ENCODE measurements at places on chromosomes 7 and 10.

DNA sequence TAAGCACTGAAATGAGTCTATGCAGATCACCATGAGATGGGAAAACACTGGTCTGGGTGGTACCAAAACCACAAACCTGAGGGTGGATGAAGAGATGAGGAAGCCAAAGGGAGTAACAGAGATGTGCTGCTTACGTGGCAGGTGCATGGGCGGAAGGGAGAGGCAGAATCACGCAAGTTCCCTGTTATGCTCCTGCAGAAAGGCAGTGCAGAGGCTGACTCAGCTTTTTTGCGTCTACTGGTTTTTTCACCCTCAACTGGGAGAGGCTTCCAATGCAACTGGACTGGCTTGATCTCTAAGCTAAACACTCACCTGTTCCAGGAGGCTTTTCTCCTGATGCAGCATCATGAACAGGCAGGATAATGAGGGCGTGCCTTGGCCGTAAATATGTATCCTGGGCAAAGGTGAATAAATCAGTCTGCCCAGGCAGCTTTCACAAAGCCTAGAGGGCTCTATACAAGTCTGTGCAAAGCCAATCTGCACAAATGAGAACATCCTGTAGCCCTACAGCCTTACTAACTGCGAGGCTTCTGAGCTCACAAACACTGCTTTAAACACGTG lies 95.4 kb upstream of the AFAP1L2 start:
- peak; percentile 13 for DNase-seq

GRCh38 chr10:6504296-6504695 lies 75.8 kb downstream of the PRKCQ start:
- DNase-seq = no peak

- DNase-seq = no peak
These were observed 139.4 kb upstream of the AGR3 start for GRCh38 chr7:17021205-17021604.

GRCh38 chr10:132300582-132300981 lies 7.2 kb downstream of the STK32C start:
- DNase-seq = no peak

- no peak for DNase-seq
These were observed 107.3 kb upstream of the EFCAB10 start for GRCh38 chr7:105688617-105689016.

GRCh38 chr10:23965123-23965522 lies 243.8 kb upstream of the KIAA1217 start:
- DNase-seq = no peak

DNA sequence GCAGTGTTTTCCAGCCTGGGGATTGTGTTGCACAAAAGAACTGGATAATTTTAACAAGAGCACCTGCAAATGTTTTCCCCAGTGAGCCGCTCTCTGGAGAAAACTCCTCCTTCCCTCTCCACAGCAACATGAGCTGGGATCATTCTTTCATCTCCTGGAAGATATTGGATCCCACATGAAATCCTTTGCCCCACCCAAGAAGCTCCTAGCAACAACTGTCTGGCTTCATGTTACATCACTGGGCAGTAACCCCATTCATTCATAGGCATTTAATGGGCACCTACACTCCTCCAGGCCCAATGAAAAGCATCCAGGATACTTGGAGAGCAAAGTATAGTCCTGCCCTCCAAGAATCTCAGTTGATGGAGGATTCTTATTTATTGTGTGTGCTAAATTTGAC lies 27.2 kb downstream of the LSM5 start:
- DNase-seq = no peak

GRCh38 chr10:109886781-109887140 lies 36.5 kb downstream of the XPNPEP1 start:
- no peak for DNase-seq

GRCh38 chr10:22029445-22030236 lies 26.1 kb upstream of the DNAJC1 start:
- DNase-seq = no peak

DNA sequence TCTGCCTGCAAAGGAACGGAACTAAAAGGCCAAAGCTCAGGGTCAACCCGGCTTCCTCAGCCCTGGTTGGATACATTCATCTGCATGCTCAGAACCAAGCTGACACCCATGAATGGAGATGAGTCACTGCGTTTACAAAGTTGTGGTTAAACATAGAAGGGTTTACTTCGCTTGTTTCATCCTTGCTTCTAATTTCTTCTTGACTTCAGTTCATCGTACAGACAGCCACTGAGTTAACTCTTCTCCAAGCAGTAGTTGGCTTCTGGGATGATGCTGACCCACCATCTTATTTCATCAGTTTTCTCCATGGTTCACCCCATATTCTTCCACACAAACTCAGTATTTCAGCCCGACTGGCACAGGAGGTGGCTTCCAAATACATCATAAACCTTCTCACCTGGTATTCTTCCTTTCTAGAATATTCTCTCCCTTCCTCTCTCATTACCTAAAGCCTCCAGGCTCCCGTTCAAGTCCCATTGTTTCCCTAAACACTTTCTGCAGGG lies 166.3 kb upstream of the RNF32 start:
- no peak for DNase-seq

- no peak for DNase-seq
These were observed 8.8 kb upstream of the LAMB4 start for GRCh38 chr7:108138911-108139310.

DNA sequence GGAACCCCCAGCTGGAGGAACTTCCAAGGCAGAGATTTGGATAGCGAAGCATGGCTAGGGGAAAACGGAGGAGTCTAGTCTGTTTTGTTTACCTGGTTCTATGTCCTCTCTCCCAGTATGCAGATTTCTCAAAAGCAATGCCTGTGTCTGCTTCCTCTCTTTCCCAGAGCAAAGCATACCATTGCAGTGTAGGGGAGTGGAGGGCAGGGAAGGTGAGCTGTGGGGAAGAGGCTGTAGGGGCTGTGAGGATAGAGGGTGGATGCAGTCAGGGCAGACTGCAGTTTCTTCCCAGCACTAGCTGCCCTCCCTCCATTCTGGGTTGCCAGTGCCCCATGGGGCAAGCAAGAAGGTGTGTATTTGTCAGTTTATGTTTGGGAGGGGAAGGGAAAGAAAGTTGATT lies 16.9 kb upstream of the TSPAN14 start:
- no peak for DNase-seq

- DNase-seq = no peak
These were observed 13.9 kb upstream of the ATP6V0E2 start for GRCh38 chr7:149859876-149860275.

GRCh38 chr7:100000239-100000638 lies 15.2 kb upstream of the ZKSCAN1 start:
- DNase-seq = no peak

DNA sequence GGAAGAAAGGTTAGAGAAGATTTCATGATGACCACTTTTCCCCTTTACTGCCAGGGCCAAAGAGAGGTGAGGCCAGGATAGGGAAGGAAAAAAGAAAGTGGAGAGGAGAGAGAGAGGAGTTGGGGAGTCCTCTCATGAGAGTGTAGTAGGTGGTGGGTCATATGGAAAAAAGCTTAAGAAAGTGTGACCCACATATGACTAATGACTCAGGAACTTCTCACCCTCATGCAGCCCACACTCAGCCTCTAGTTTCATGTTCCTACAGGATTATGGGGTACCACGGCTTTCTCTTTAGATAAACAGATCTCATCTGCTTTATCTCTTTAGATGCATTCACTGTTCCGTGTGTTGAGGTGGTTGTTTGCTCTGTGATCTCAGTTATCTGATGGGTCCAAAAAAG lies 462.5 kb upstream of the IGFBP3 start:
- no peak for DNase-seq
